ENCODE measurements at places on chromosomes 13 and 19.

DNA sequence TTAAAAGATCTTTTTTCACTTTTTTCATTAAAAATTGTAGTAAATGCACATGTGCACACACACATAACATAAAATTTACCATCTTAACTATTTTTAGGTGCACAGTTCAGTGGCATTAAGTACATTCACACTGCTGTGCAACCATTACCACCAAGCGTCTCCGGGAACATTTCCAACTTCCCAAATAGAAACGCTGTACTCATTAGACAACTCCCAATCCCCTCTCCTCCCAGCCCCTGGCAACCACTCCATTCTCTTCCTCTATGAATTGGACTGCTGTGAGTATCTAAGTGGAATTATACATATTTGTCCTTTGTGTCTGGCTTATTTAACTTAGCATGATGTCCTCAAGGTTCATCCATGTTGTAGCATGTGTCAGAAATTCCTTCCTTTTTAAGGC lies 11.6 kb downstream of the GJB2 start:
- DNase-seq = no peak

GRCh38 chr13:89627996-89628395 lies 1719.5 kb upstream of the MIR17HG start:
- no peak for DNase-seq

- DNase-seq = no peak
These were observed 507.4 kb upstream of the KLF12 start for GRCh38 chr13:74641586-74641985.

DNA sequence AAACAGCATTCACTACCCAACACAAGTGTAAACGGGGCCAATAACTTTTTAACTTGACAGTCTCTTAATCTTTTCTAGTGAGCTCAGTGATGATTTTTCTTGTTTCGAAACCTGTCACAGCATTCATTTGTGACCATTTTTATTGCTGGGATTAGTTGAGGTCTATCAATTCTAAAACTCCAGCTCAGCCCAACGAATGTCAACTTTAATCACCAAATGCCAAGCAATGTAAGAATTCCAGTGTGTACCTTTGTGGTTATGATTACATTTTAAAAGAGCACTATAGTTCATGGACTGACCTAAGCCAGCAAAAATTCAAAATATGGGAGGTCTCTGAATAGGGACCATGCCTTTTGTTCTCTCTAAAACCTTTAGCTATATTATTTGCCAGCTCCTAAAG lies 694.3 kb upstream of the SGCG start:
- DNase-seq = no peak

DNA sequence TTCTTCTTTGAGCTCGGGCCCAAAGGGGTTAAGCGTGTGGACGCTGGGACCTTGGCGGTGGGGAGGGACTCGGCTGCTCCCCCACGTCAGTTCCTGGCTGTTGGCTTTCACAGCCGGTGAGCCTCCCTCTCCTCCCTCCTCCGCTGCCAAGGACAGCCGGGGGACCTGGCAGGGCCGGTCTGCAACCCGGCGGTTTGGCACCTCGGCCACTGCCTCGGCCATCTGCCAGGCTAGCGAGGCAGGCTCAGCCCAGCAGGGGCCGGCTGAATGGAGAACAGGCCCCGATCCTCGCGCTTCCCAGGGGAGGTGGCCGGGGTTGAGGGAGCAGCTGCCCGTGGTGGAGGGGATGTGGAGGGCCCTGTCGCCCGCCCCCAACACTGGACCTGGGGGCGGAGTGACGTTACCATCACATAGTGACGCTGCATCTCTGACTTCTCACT lies 5.0 kb downstream of the TLE5 start:
- peak; percentile 77 for DNase-seq

DNA sequence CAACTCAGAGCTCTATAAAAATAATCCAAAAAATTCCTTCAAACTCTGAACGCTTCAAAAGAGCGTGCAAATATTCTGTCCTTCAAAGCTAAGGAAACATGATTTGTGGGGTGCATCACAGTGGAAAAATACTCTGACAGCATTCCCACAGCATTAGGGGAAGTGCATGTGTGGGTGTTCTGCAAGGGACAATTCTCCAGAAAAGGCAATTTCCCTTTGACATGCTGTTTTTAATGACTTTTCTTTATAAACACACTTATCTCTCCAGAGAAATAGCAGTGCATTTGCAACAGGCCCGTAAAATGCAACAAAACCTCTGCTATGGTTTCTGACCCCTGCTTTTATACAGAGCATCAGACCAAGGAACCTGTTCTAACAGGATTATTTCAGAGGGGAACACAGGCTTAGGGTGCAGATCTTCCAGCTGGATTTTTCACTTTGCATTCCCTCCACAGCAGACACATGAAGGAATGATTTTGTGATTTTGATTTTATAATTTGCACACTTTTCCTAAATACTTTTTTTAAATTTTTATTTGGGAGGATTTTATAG lies 42.6 kb downstream of the KL start:
- no peak for DNase-seq

DNA sequence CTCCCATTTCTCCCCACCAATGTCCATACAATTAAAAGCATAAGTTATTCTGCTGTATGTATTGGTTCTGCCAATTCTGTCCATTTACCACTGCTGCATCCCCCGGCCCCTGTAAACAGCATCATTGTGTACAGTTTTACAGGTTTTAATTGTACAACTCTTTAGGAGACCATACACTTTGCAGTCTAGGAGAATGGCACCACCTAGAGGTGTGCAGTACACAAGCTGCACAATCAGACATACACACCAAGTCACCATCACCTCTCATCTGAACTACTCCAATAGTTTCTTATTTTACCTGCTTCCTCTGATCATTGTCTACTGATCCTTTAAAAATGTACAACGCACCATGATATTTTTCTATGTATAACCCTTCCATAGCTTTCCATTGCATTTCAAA lies 855.9 kb upstream of the KLHL1 start:
- no peak for DNase-seq

- no peak for DNase-seq
These were observed 94.1 kb downstream of the KL start for GRCh38 chr13:33110386-33110712.
